ENCODE measurements at places on chromosomes 5 and 9.

- DNase-seq = no peak
These were observed 43.9 kb upstream of the ALDOB start for GRCh38 chr9:101479338-101480030.

GRCh38 chr5:140217299-140218026 is 42.5 kb downstream of the CYSTM1 start:
- DNase-seq = no peak

DNA sequence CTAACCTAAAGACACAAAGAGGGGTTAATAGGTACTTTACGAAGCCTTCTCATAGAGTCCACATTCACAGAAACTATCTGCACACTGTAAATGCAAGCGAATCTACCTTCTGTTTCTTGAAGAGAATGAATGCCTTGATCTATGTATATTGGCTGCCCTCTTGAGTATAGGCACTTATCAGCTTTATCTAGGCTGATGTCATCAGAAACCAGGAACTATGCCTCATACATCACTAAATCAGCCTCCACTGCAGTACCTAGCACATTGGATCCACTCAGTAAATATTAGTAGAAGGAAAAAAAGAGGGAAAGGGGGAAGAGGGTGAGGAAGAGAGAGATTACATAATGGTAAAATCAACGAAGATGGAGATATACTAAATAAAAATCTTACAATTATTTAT is 477.1 kb downstream of the CAAP1 start:
- DNase-seq = no peak

- DNase-seq = no peak
These were observed 61.4 kb downstream of the SERINC5 start for GRCh38 chr5:80194468-80194867.

DNA sequence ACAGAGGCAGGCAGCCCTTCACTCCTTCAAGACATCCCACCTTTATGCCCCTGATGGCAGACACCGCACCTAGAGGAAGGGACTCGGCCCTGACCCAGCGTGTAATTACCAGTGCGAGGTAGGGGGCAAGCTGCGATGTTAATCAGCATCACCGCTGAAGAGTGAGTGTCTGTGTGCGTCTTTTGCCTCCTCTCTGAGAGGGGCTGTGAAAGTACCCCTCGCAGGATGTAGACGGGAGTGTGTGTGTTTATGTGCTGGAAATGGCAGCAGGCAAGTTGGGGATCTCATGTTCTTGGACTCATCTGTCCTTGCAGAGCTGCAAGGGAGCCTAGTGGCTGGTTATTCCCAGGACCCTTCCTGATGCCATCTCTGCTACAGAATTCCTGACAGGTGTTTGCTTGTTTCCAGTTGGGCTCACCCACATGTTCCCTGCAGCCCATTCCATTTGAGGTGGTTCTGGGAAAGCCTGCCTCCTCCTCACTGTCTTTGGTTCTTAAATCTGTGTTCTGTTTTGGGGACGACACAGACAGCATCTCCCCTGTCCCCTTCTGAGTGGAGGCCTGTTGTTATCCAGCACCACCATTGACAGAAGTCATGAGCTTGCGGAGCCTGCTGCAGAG is 70.5 kb downstream of the ZNF618 start:
- DNase-seq = no peak

GRCh38 chr5:127936439-127936972 is 147.1 kb upstream of the SLC12A2 start:
- DNase-seq = no peak

DNA sequence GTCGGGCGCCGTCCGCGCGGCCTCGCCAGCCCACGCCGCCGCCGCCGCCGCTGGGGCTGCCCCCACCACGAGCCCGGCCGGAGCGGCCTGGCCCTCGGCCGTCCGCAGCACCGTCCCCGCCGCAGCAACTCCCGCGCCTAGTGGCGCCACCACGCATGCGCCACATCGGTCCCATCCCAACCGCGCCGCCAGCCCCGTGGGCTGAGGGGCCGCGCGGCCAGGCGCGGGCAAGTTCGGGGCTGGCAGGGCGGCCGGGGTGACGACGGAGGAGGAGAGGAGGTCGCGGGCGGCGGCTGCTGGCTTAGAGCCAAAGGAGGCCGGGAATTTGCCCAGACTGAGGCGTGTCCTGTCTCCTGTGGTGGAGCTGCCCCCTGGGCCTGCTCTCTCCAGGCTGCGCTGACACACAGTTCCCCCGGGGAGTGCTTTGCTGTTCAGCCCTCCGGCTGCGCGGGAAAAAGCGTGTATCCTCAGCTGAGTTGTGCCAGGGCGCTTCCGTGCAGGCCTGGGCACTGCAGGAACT is at the start of gene TUSC1:
TUSC1 (minus strand) TSS at position 298 of the 520 bp plus-strand sequence; CDS start at position 166, 132 bp downstream.
- DNase-seq = peak; percentile 91

DNA sequence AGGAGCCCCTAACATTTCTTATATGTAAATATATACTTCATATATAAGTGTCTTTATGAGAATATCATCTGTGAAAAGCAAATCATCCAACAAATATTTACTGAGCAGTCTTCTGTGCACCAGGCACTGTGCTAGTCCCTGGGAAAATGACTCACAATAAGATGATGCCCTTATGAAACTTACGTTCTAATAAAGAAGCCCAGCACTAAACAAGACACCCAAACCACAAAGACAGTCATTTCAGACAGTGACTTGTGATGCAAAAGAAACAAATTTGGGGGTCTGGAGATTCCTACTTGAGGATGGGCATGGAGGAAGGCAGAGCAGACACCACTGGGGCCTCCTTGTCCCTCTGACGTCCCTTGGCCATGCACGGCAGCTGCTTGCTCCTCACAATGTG is 30.6 kb upstream of the PPP1R2B start:
- DNase-seq = no peak

- no peak for DNase-seq
These were observed 624 bp upstream of the RETREG1 start for GRCh38 chr5:16617274-16617968.

GRCh38 chr9:127803507-127804352 is 1.0 kb downstream of the FPGS start:
- DNase-seq = no peak

GRCh38 chr5:32323741-32324140 is 11.0 kb upstream of the MTMR12 start:
- DNase-seq = no peak
